Stimulated activated CD4-positive, alpha-beta T cell treated with anti-CD3 and anti-CD28 coated beads, Interleukin-2, amount 100 ng/mL, for 48 hours (primary cell): ENCODE measurements at places on chromosomes 16 and 17.

DNA sequence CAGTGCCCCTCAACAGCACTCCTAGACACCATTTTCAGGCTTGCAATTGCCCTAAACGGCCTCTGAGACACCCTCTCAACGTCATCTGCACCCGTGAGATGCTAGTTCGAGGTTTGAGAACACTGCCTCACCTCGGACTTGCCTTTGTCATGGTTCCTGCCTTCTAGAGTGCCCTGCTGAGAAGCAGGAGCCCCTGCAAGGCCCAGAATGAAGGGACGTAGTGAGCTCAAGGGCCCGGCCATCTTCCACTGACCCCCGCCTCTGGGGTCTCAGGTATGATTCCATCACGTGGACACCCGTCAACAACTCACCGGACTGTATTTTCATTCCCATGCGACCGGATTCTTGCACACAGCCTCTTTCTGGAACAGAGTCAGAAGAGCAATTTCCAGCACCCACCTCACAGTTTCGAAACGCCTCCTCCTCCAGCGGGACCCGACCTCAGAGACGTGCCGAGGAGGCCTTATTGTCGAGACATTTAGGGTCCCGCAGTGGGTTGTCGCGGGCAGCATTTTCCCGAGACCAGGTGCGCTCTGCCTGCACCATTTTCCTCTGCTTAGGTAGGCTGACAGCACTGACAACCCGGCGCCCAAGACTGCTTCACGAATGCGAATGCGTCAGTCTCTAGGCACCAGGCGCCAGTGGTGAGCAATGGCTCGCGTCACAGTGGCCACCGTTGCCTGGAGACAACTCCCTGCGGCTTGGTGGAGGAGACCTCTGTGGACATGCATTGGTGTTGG is 999.9 kb downstream of the KCNJ18 start:
- no peak for DNase-seq

GRCh38 chr16:19131825-19132218 is 18.1 kb downstream of the ITPRIPL2 start:
- no peak for DNase-seq

DNA sequence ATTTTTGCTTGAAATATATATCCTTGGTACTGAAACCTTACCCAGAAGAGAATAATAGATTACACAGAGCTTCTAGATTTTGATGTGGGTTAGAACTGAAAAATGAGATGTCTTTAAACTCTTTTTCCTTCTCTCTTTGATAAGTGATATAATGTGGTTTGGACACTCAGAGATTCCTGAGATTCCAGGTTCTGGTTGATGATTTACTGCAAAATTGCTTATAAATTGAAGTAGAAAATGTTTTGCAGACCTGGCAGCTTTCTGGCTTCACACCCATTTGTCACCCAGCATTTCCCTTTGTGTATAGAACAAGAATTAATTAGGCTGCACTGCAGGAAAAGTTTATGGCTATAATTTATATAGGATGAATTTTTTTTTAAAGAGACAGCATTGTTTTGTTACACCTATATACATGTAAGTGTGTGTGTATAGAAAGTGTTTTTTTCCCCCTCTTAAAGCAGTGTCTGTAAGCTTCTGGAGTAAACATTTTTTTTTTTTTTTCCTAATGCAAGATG is 23.5 kb downstream of the AATF start:
- no peak for DNase-seq

GRCh38 chr16:65769055-65769465 is 597.4 kb upstream of the CDH5 start:
- DNase-seq = no peak

DNA sequence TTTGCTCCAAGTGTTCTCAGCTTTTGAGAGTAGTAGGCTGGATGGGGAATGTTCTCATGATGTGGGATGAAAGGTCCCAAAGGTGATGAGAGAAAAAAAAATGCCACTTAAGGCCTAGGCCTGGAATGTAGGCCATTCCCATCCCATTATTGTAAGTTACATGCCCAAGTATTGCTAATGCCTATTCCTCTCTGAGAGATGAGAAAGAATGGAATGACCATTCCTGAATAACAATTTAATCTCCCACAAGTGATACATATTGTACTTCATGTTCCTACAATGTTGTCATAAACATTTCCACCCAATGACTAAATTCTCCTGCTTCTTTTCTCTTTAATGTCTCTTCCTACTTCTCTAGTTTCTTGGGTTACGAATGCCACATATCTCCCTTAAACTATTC is 102.8 kb upstream of the KCNJ16 start:
- no peak for DNase-seq

- peak; percentile 48 for DNase-seq
Measured at GRCh38 chr16:67170168-67170948, at the start of gene NOL3. NOL3 (plus strand) TSS chr16:67170538.

- no peak for DNase-seq
Measured at GRCh38 chr16:86388976-86389375, 121.4 kb upstream of the FOXF1 start.

DNA sequence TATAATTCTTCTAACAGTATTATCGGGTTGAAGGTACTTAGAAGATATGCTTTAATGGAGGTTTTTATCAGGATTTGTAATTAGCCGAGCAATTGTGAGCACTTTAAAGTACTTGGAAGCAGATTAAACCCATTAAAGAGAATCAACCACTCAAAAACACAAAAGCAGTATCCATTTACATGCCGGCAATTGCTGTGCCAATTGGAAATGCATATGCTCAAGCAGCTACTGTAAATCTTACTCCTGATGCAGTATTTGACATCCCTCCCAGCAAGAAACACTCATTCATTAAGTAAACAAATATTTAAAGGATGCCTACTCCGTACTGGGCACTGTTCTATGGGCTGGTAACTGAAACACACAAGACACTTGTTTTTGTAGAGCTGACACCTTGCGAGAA is 11.4 kb upstream of the CCL1 start:
- no peak for DNase-seq

DNA sequence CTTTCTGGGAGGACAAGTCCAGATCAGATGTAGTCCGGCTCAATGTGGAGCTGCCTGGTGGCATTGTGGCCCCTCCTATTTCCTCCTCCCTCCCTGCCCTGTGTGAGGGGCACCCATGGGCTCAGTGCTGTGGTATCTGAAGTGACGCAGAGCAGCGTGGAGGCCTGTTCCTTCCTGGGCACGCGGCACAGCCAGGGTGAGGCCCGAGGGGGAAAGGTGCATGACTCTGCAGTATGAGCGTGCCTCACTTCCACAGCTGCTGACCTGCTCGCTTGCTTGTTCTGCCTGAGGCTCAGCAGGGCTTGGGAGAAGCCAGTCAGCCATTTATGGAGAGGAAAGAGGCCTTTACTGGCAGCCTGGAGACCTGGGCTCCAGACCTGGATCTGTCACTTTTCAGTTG is 11.7 kb downstream of the TMEM238L start:
- no peak for DNase-seq

DNA sequence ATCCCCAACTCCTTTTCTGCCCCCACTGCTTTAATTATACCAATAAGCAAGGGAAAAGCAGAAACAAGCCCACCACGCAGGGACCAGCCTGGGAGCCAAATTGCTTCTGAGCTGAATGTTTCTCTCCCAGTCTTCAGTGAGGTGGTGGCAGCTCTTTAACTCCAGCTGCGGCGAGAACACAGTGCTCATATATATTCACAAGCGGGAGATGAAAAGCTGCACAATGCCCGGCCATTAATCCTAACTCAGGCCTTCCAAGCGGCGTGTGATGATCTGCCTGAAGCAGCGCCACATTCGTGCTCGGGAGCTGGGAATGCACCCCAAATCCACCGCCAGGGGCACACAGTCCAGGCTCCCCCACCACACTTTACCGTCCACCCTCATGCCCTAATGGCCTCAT is 203.7 kb upstream of the SDK2 start:
- DNase-seq = no peak

DNA sequence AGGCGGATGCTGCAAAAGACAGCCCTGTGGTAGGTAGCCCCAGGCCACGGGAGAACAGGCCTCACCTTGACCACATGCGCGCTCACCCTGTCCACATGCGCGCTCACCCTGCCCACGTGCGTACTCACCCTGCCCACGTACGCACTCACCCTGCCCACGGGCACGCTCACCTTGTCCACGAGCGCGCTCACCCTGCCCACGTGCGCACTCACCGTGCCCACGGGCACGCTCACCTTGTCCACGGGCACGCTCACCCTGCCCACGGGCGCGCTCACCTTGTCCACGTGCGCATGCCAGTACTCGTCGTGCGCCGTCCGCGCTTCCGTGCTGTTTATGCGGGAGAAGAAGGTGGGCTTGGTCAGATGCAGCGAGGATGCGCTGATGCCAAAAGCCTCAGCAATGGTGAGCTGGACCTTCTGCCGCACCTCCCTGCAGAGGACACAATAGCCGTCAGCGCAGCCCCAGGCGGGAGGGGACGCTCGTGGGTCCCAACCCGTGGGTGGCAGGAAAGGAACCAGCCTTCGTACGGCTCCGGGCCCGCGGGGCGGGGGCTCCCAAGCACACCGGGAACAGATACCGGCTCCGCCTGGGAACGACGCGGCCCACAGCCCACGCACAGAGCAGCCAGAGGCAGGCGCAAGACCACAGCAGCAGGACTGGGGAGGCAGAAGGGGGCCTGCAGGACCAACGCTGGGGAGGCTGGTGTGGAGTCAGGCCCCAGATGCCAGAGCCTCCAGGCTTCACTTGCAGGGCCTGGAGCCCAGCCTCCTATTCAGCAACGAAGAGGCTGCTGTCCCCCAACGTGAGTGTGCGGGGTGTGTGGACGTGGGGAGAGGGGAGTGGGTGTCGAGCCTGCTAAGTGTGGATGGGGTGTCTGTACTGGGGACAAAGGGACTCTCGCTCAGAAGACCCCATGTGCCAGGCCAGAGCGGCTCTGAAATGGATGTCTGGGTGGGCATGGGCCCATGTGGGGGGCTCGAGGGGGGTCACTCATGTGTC is 14.2 kb upstream of the HEXD start:
- DNase-seq = no peak

DNA sequence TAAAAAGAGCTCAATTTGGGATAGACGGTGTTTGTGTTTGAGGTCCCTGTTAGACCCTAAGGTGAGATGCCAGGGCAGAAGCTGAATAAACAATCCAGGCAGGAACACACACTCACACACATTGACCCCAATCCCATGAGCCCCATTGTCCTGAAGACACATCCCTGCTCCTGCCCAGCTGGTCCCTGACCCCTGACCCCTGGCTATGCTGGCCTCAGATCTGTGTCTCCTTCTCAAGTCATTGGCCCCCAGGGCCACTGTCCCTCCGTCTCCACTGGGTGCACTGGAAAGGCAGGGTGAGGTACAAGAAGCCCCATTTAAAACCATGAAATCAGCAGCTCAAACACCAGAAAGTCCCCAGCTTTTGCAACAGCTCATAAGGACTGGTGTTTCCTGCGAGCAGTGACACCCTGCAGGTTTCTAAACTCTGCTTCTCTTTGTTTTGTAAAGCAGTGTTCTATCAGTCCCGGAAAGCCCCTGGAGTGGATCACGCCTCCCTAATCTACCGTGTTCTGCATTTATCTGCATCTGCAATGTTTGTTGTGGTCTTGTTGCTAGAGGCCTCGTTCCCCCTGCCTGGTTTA is 18.0 kb upstream of the ASGR2 start:
- DNase-seq = peak; percentile 38

GRCh38 chr17:42669977-42670788 is 6.6 kb downstream of the PLEKHH3 start:
- no peak for DNase-seq

DNA sequence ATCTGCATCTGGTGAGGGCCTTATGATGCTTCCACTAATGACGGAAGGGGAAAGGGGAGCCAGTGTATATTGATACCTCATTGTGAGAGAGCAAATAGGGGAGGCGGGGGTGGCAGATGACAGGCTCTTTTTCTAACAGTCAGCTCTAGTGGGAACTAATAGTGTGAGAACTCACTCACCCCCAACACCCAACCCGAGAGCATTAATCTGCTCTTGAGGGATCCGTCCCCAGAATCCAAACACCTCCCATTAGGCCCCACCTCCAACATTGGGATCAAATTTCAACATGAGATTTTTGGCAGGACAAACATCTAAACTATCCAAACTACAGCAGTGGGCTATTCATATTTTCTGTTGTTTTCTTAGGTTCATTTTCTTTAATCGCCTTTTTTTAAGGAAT is 54.4 kb downstream of the BPTF start:
- DNase-seq = no peak

GRCh38 chr16:49526860-49527365 is 153.3 kb downstream of the C16orf78 start:
- no peak for DNase-seq

GRCh38 chr17:78105551-78105950 is 23.0 kb downstream of the TMC6 start:
- no peak for DNase-seq

- no peak for DNase-seq
Measured at GRCh38 chr17:66915204-66915611, 49.3 kb upstream of the CACNG4 start.

DNA sequence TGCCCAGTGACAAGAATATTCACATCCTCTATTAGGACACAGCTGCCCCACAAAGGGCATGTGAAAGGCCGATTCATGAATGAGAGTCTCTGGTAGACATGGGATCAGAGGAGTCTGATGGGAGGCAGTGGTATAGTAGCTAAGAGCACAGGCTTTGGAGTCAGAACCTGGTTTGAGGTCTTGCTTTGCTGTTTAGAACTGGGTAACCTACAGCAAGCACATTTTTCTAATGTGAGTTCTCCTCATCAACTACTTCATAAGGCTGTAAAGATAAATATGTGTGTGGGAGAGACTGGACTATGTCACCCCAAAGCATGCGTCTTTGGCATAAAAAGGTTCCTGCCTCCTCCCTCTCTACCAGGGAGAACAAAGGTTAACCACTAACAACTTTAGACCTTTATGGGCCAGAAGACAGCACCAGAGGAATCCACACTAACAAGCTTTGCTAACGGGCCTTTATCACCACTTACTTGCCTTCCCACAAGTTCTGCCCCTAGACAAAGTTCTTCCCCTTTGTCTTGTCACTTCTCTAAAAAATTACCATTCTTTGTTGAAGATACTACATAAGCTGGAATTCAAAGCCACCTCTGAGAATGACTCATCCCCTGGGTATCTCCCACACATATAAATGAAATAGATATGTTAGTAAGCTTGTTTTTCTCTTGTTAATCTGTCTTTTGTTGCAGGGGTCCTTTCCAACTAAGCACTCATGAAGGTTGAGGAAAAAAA is 21.1 kb downstream of the CDR2 start:
- no peak for DNase-seq

- no peak for DNase-seq
Measured at GRCh38 chr17:75853433-75853832, 1.7 kb downstream of the WBP2 start.

- DNase-seq = no peak
Measured at GRCh38 chr17:4394208-4395110, 28.0 kb upstream of the UBE2G1 start.

DNA sequence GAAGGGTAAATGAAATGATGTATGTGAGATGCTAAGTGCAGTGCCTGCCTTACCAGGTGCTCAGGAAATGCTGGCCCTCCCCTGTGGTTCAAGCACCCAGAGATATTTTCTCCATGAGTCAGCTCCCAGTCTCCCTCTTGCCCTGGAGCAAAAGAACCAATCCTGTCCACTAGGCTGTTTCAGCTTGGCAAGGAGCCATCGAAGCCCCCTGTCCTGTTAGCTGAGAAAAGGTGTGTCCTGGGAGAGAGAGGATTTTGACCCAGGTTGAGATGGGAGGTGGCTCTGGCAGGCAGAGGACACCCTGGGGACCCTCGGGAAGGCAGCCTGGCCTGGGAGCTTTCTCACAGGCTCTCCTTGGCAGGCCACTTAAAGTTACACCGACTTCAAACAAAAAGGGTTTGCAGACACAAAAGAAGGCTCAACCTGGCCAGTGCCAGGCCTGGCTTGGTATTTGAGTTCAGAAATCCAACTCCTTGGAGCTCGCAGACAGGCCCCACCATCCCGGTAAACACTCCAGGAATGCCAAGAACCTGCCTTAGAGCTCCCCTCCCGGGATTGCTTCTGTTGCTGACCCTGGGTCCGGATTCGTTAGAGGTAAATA is 29.6 kb downstream of the NTN1 start:
- DNase-seq = no peak

- no peak for DNase-seq
Measured at GRCh38 chr17:77865112-77865611, 93.3 kb upstream of the TNRC6C start.
